ENCODE measurements at places on chromosomes 6 and 20.

DNA sequence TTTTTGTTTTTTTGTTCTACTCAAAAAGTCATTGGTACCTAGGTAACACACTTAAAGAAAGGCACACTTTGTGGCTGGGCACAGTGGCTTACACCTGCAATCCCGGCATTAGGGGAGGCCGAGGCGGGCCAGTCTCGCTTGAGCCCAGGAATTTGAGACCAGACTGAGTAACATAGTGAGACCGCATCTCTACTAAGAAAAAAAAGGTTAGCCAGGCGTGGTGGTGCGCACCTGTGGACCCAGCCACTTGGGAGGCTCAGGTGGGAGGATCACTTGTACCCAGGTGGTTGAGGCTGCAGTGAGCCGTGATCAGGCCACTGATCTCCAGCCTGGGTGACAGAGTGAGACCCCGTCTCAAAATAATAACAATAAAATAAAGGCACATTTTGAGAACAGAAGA is 67.4 kb upstream of the BHLHE23 start:
- no peak for DNase-seq

GRCh38 chr20:50286609-50287008 is 96.0 kb downstream of the CEBPB start:
- DNase-seq: no peak

GRCh38 chr6:89205819-89206218 is 11.3 kb downstream of the GABRR1 start:
- no peak for DNase-seq

DNA sequence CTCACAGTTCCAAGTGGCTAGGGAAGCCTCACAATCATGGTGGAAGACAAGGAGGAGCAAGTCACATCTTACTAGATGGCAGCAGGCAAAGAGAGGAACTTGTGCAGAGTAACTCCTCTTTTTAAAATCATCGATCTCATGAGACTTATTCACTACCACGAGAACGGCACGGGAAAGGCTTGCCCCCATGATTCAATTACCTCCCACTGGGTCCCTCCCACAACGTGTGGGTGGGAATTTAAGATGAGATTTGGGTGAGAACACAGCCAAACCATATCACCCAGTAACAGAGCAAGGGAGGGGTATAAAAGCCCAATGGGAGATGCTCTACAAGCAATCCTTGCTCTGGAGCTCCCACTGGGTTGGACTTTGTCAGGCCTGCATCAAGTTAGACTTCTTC is 80.4 kb downstream of the JPH2 start:
- DNase-seq: no peak

GRCh38 chr20:61731363-61732181 is 334.1 kb downstream of the TAF4 start:
- no peak for DNase-seq

GRCh38 chr20:54173653-54174456 is at the start of gene CYP24A1:
Gene CYP24A1, minus strand, starts transcription at chr20:54173986. Its CDS starts 407 bp downstream, at chr20:54173579.
- DNase-seq: peak; percentile 51

DNA sequence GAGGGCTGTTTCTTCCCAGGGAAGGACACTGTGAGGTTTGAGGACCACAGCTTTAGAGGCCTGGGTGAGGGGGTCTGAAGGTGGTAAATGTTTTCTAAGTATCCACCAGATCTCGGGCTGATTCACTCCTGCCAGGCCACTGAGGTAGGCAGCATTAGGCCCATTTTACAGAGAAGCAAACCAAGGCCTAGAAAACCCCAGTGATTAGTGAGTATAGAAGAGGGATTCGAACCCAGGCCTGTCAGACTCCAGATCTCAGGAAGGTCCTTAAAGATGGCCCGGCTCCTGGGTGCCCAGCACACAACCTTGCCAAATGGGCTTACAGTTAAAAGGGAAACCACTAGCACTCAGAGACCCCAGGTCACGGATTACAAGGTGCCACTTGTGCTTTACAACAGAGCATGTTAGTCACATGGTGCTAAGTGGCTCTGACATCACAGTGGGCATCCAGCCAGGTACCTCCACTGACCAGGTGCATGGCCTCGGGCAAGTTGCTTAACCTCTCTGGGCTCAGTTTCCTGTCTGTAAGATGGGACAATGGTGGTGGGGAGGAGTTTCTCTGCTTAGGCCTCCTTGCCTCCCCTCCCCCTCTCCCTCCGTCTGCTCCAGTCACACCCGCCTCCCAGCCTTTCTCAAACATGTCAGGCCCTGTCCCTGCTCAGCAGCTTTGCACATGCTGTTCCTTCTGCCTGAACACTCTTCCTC is 18.8 kb upstream of the SIRPA start:
- no peak for DNase-seq

DNA sequence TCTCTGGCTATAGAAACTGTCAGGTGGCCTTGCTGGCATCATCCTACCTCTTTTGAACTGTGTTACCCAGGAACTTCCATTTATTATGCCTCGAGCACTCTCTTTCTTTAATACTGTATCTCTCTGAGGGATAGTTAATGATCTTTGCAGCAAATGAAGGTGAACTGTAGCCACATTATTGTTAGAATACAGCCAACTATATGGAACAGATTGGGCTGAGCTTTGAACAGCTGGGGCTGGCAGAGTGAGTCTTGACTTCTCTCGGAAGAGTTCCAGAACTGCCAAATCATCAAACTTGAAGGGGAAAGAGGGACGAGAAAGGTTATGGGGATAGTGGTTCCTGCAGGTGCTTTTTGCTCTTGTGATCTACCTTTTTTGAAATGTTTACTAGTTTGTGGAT is 237.7 kb downstream of the PRL start:
- DNase-seq: no peak

DNA sequence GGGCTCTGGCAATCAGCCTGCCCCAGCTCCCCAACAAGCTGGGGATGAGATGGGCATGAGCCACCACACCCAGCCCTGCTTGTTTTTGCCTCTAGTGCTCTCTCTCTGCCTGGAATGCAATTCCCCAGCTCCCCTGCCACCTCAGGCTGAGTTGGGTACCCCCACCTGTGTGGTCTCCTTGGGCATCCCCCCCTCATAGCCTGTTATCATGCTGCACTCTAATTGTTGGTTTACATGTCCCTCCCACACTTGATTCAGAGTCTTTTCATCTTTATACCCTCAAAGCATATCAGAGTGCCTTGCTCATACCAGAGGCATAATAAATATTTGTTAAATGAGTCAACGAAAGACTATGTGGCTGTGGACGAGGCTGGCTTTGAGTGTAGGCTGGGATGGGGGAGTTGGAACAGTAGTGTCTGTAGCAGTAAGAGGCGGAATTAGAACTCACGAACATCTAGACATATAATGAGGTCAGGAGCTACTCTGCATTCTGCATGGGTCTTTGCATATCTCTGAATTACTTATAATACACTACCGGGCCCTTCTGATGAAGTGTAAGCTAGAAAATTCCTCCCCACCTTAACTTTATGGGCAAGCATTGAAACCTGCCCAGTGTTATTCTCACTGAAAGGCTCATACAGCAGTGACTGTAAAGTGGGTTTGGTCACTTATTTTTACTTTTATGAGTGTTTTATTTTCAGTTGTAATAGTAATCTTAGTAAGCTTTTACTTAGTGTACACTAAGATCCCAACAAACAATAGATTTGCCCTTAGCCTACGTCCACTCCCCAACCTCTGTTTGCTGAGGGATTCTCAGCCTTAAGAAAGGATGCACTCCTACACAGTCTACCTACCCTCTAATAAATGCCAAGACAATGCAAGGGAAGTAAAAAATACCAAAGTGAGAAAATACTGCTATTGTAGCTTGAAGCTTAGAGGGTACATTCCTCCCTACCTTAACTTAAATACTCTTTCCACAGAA is 58.7 kb downstream of the EDN1 start:
- peak; percentile 77 for DNase-seq

DNA sequence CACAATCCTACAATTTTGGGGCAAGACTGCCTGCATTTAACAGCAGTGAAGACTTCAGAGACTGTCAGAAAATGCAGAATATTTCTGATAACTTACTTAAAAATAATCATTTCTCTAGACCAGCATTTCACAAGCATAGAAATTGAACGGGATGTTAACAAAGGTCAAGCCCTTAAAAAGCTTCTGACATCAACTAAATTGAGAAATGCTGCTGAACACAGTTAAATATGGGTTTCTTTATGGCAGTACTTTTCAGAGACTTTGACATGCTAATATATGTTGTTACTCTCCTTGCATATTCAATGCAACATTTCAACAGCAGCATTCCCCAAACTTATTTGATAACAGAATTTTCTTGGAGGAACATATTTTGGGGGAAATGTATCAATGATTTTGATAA is 84.5 kb downstream of the KIF13A start:
- DNase-seq: no peak

GRCh38 chr6:49454787-49455709 is 8.0 kb downstream of the MMUT start:
- no peak for DNase-seq

DNA sequence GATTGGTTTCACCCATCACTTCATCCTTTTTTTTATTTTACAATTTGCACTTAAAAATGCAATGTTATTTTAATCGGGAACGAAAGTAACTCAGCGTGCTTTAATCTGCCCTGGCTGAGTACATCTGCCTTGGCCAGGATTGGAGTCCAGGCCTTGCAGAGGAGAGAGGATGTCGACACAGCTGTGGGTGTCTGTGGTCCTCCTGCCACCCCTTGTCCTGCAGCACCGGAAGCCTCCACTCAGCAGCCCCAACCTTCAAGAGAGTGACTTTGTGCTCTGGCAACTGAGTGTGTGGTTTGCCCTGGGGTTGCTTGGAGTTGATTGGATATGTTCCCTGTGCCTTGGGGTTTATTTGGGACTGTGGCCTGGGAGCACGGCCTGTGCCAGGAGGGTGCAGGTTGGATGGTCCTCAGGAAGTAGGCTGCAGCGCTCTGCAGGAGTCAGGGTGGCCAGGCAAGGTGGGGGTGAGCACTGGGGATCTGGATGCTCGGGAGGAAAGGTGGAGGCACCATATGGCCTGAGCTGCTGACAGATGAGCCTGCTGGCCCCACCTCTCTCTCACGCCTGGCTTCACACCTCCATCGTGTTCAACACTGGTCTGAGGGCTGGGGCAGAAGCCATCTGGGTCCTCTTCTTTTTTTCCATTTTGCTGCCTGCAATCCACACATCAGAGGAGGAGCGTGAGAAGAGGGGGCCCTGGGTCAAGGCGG is 4.3 kb downstream of the MYT1 start:
- no peak for DNase-seq

DNA sequence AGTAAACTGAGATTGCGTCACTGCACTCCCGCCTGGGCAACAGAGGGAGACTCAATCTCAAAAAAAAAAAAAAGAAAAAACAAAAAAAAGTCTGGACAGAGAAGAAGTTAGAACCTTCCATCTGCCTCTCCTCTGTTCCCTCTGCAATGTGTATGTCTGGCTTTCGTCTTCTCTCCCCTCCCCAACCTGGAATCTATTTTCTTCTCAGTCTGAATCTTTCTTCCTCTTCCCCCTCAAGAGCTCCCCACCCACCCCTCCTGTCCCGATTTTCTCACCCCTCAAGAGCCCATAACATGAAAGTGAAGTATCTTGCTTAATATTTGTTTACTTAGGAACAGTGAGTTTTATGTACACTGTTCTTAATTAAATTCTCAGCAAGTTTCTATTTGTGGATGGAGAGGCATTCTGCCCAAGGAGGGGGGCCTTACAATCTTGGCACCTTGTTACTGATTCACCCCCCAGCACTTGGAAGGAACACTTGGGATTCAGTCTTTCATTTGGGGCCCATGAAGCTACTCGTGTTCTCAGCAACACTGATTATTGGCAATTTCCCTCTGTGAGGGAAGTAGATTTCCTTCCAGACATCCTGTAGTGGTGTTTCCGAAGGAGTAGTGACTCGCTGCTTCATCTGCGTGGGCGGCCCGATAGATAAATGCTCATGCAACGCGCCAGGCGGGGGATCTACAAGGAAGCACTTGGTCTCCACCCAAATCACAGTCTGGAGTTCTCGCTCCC is 69.3 kb upstream of the SRSF6 start:
- DNase-seq: no peak

GRCh38 chr6:54100411-54101006 is 10.7 kb upstream of the MLIP start:
- no peak for DNase-seq

DNA sequence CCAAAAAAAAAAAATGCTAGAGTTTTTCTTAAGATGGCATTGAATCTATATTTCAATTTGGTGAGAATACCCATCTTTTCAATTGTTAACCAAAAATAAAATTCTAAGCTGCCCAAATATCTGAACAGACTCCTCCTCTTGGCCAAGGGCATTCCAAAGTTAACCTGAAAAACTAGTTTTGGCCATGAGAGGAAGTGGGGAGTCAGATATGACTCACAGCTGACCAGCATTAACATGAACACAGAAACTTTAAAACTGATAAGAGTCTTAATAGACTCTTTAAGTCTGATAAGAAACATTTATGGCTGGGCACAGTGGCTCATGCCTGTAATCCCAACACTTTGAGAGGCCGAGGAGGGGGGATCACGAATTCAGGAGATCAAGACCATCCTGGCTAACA is 171.3 kb downstream of the FAXC start:
- DNase-seq: peak; percentile 52

DNA sequence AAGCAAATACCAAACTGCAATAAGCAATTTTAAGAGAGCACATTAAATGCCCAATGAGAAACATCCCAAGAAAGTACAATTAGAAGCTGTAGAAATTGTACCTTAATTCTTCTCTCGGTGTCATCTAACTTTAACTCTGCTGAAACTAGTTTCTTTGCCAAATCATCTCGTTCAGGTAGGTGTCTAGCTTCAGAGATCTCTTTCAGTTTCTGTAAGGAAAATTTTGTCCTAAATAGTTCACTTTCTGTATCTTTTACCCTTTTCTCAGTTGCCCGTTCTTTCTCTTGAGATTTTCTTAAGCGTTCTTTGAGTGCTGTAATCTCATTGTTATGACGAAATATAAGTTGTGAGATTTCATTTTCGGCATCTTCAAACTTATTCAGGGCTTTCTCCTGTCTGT is 24.1 kb downstream of the LCA5 start:
- DNase-seq: no peak

GRCh38 chr6:138264372-138264880 is 46.1 kb upstream of the PBOV1 start:
- DNase-seq: no peak
